ENCODE measurements at places on chromosomes 5 and 9.

DNA sequence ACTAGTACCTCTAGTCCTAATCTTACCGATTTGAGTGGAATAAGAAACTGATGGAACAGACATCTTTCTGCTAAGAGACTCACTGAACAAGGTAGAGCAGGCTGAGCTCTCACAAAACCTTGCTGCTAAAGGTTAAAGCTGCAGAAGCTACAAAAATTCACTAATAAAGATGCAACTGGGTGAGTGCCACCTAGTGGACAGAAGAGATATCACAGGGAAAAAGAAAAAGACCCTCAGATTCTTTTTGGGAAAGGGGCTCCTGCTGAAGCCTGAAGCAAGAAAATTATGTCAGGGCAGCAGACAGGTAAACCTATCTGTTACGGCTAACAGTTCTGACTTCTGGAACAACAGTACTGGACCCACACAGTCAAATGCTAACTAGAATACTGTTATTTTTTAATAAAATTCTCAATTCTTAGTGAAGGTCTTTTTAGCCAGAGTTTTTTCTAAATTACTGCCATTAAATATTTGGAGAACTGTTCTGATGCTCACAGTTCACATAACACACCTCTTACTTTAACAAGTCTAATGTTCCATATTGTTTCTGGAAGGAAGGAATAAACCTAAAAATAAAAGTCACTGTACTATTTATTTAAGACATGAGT, 51.2 kb downstream of the DIAPH1 start:
- DNase-seq, result no peak

DNA sequence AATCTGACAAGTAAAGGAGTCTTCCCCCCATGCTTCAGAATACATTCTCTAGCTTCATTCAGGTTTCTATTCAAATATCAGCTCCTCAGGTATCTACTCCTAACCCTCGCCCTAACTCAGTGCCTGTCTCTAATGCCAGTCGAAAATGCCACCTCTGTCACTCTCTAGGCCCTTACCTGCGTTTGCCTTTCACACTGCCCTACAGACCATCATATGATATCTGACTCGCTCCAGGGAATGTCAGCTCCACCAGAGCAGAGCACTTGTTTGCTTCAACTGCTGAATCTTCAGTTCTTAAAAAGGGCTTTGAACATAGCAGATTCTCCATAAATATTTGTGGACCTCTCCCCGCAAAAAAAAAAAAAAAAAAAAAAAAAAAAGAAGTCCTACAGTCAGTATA, 46.7 kb downstream of the ADRB2 start:
- no peak for DNase-seq

- no peak for DNase-seq
Measured at GRCh38 chr5:136037001-136037705, 8.4 kb downstream of the TGFBI start.

DNA sequence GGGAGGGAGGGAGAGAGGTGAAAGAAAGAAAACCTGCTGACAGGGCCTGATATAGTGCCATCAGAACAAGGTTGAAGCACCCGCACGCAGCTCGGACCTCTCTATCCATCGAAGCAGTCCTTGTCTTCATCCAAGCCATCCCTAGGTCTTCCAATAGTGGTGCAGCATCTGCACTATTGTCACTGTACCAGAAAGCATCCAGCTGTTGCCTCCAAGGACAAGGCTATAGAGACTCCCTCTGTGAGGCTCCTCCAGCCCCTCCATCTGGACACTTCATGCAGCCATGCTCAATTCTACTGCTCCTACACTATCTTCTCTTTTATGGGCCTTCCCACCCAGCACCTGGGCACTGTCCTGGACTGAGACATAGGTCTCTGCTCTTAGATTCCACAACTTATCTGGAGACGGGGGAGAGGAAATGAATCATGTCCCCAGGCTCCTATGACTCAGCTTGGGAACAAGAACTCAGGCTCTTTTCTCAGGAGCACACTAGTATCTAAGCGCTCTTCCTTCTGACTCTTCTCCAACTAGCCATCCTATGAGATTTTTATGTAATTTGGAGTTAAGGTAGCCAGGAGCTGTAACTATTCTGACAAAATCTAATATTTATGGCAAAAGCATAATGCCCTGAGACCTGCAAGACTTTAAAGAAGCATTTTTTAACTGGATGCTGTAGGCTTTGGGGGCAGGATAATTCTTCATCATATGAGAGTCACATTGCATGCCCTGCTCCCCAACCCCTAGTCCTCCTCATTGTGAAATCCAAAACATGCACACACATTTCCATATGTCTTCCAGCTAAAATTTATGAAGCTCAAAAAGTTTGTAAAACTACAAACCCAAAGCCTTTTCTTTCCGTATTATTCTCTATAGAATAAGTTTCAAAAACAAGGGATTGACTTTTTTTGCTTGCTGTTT, 446.8 kb downstream of the CCDC171 start:
- DNase-seq, result no peak

- DNase-seq, result no peak
Measured at GRCh38 chr9:135379540-135380267, 99.9 kb upstream of the PPP1R26 start.

GRCh38 chr9:16052757-16053530, 500.1 kb downstream of the CCDC171 start:
- no peak for DNase-seq

DNA sequence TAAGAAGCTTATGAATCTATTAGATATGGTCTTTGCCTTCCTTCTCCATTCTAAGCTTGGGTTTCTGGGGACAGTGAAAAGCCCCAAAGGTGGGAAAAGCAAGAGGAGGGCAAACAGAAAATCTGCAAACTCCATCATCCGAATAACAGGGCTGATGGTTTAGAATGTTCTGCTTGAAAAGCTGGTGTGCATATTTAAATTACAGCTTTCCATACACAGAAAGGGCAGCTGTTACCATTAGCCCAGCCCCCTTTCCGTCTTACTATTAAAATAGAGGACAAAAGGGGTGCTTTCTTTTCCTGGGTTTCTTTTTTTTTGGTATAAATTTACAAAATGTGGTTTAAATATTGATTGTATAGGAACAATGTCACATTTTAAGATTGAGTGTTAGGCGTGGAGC, 22.0 kb downstream of the INSYN2B start:
- no peak for DNase-seq

- no peak for DNase-seq
Measured at GRCh38 chr5:167166696-167167095, 1124.7 kb upstream of the WWC1 start.

GRCh38 chr5:155114655-155115054, 101.1 kb downstream of the KIF4B start:
- no peak for DNase-seq

- DNase-seq, result no peak
Measured at GRCh38 chr5:181005791-181006190, 17.1 kb downstream of the BTNL3 start.

DNA sequence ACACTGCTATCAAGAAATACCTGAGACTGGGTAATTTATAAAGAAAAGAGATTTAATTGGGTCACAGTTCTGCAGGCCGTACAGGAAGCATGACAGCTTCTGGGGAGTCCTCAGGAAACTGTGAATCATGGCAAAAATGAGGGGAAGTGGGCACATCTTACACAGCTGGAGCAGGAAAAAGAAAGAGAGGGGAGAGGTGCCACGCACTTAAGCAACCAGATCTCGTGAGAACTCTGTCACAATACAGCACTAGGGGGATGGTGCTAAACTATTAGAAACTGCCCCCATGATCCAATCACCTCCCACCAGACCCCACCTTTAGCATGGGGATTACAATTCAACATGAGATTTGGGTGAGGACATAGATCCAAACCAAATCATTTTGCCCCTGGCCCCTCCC, 105.5 kb upstream of the CPLX2 start:
- DNase-seq, result no peak

DNA sequence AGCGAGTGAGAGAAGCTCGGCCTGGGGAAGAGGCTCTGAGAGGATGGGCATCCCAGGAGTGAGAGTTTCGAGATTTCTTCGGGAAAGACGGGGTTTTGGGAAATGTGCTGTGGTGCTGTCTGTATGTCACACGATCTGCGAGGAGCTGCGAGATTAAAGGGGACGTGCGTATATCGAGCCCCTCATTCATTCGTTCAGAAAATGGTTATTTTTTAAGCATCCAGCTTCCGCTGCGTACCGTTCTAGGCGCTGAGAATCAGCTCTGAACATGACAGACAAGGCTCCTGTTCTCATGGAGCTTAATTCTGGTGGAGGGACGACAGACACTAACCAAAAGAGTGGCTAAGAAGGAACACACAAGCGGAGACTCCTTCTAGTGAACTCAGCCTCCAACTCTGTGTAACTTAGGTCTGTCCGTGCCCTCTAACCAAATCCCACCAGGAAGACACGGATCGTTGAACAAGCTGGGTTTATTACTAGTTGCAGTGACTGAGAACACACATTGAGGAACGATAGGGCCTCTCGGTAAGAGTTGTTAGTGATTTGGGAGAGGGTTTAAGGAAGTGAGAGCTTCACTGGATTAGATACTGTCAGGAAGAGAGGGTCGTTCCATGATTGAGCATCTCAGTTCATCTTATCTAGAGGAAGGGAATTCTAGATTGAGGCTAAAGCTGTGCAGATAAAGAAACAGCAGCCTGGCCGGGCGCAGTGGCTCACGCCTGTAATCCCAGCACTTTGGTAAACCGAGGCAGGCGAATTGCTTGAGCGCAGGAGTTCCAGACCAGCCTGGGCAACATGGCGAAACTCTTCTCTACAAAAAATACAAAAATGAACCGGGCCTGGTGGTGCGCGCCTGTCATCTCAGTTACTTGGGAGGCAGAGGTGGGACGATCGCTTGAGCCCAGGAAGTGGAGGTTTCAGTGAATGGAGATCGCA, 1.0 kb upstream of the FBXW11 start:
- no peak for DNase-seq

GRCh38 chr9:69961843-69962242, 81.8 kb upstream of the MAMDC2 start:
- DNase-seq, result no peak

DNA sequence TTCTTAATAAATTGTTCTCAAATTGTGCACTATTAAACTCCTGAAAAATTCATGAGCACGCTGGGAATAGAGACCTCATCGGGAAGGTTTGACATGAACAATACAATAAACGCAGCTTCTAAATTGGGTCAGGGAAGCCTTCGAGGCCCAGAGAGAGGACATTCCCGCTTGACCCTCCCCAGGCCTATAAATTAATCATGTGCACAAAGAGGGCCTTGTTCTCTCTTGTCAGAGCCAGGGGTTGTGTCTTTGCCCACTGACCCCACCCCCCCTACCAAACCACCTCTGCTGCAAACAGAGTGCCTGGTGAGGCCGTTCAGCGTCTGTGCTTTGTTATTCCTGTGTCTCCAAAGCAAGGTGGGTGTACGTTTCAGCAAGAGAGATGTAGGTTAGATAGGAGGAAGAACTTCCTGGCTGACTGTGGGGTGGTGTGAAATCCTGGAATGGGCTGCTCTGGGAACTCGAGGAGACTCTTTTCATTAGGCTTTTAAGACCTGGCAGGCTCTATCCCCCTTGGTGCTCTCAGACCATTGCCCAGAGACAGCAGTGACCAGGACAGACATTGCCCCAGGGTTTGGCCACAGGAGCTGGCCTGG, 18.2 kb upstream of the DAB2IP start:
- no peak for DNase-seq

GRCh38 chr9:69797675-69798074, 22.9 kb upstream of the CFAP95 start:
- DNase-seq, result no peak

GRCh38 chr5:129639331-129639730, 108.6 kb upstream of the MINAR2 start:
- DNase-seq, result no peak

GRCh38 chr9:136690806-136691261, 3.6 kb upstream of the AGPAT2 start:
- DNase-seq, result no peak

- no peak for DNase-seq
Measured at GRCh38 chr9:318646-319045, 104.0 kb downstream of the DOCK8 start.

GRCh38 chr9:116466271-116467235, 220.6 kb upstream of the TRIM32 start:
- DNase-seq, result no peak

DNA sequence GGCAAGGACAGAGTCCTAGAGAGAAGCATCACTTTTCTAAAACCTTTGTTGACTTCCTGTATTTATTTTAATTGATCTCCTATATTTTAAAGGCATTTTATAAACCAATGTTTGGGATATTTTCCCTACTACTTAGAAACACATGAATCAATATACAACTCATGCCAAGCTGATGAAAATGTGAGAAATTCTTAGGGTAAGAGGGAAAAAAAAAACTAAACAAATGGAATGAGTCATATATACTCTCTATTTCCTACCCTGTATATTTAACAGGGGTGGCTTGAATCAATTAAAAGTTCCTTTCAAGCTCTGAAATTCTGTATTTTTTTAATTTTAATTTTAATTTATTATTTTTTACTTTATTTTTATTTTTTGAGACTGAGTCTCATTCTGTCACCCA, 19.6 kb downstream of the BAAT start:
- DNase-seq, result no peak

DNA sequence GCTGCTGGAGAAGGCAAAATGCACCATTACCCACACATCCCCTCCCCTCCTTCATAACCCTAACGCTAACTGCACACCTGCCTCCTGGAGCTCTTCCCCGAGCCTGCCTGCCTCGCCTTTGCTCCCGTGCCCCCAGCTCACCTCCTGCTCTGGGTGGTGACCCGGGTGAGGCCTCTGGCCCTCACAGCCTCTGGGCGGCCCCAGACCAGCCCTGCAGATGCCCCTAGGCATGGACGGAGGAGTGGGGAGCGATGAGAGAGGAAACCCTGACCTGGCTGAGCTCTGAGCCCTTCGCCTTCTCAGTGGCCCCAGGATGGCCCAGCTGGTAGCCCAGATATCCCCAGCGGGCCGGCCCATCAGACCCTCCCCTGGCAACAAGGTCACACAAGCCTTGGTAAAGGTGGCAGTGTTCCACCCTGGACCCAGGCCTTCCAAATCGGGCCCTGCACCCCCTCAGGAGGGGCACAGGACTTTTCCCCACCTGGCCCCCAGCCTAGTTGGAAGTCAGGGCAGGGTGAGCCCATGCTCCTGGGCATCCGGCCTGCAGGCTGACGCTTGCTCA, 14.5 kb upstream of the CAMSAP1 start:
- DNase-seq, result no peak

DNA sequence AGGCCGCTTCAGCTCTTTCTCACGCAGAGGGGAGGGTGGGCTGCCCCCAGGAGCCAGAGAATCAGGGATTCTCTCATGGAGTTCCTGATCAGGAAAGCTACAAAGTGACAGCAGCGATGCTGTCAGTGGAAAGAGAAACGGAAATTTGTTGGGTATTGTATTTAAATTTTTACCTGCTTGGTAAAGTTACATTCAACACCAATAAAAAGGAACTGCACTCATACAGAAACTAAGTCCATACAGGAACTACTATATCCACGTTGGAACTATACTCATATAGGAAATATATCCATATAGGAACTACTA, 325.5 kb upstream of the IRX4 start:
- no peak for DNase-seq

GRCh38 chr5:106974272-106974671, 696.5 kb downstream of the EFNA5 start:
- DNase-seq, result no peak

DNA sequence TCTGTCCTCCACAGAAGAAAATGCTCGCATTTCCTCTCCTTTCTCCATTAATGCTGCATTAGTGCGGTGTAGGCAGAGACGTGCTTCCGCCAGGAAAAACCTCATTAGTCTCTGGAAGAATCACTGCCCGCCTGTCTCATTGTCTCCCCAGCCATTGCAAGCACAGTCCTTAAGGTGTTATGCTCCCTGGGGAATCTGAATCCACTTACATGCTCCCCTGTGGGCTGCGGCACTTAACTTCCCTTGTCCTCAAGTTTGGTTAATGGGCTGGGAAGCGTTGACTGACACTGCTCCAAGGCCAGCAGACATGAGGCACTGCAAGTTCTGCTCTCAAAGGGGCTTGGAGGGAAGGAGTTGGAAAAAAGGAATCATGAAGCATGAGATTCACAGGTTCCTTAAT, 41.6 kb downstream of the TARS1 start:
- DNase-seq, result no peak

GRCh38 chr5:168316139-168316578, 24.7 kb downstream of the WWC1 start:
- DNase-seq, result no peak

Data from ecto neural progenitor cell (in vitro differentiated cells).